HS-5 (cell line): ENCODE measurements at places on chromosomes 5 and 9.
A peak's percentile ranks its signal among the peaks of the same experiment; 100 is the strongest.

DNA sequence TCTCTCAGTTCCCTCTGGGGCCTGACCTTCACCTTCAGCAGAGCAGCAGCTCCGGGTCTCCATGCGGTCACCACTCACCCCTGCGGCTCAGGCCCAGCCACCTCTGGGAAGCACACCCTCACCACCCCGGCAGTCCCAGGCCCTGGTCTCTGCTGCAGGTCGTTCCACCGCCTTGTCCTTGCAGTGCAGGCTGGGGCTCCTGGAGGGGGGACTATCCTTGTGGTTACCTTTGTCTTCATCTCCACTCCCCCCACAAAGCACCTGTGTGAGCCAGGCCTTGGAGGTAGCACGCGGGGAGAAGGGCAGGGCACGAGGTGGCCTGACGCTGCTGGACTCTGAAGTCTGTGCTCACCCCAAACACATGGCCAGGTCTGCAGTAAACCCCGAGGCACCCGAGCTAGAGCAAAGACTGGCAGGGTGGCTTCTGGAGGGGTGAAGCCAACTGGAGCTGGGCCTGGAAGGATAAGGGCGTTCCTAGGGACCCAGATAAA is 33.2 kb upstream of the RXRA start:
- no peak for DNase-seq

DNA sequence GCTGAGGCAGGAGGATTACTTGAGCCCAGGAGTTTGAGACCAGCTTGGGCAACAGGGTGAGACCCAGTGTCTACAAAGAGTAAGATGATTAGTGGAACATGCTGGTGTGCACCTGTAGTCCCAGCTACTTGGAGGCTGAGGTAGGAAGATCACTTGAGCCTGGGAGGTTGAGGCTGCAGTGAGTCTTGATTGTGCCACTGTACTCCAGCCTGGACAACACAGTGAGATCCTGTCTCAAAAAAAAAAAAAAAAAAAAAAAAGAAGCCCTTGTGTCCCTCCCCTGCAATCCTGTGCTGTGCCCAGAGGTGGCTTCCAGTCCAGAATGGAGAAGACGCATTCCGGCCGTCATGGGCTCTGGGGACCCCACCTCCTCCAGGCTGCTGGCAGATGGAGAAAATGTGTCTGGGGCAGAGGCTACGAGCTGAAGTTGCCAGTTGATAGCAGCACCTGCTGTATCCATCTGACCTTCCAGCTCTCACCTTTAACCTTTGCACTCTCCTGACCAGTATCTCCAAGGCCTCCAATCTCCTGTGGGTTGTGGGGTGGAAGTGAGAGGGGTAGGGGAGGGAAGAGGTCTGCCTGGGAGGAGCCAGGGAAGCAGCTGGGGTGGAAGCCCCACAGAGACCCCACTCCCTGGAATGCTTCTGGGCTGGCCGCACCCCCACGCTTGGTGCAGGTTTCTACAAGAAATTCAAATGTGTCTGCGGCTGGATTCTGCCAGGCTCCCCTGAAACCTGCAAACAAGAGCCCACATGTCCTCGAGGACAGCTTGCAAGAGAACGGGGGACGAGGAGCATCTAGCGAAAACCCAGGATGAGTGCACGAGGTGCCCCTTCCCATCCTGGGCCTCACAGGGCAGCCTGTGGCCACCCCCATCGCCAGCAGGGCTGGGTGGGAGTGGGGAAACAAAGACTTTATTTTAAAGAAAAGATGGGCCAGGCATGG is 148.3 kb upstream of the IER5L start:
- no peak for DNase-seq

DNA sequence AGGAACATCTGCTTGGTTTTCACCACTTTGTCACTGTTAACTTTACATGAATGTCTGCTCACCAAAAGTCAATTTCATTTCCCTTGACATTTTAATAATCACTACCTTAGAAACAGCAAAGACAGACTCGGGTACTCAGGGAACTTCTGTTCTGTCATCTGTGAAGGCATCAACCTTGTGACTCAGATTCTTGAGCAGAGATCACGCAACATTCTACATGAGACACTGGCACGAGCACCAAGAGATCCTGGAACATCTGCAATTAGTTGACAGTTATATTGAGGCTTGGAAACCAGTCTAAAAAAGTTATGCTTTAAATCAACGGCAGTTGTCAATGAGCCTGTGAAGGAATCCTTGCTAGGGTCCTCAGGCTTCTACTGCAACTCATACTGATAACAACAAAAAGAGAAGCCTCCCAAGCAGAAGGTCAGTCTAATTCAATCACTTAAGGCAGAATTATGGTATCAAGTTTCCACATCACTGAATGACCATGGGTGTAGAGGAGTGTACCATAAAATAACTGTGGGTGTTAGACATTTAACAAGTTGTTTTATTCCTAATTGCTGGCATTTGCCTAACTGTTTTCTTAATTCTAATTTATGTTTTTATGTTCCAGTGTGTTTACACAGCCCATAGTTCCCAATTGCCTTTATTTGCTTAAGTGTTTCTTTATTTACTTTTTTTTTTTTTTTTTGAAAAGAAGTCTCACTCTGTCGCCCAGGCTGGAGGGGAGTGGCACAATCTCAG is 3.3 kb upstream of the PBX3 start:
- DNase-seq: no peak

DNA sequence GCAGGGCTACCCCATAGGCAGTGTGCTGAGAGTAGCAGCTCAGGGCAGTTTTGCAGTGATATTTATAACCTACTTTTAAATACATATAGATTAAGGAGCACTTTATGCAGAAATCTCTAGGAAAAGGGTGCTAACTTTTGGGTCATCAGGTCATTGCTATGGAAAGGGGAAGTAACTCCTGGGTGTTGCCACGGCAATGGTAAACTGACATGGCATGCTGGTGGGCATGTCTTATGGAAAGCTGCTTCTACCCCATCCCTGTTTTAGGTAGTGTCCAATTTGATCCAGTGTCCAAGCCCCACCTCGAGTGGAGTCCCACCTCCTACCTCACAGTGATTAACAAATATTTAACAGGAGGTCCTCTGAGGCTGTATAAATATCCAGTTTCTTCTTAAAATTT is 56.8 kb upstream of the XPA start:
- DNase-seq: no peak

GRCh38 chr5:92455011-92455410 is 1071.9 kb upstream of the ARRDC3 start:
- no peak for DNase-seq

DNA sequence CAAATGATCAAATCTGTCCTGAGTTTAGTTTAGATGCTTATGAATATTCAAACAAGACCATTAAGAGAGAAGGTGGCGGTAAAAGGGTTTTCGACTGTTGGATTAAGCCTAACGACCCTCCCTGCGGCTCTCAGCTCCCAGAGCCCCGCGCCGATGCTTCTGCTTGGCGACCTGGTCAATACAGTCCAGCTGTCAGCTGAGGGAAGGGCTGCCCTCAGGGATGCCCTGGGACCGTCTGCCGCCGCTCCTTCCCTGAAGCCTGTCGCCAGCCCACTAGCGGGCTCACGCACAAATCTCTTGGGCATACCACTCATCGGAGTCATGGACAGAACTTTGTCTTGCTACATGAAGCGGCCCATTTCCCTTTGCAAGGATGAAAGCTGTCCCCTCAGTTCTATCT is 136.6 kb upstream of the RAPGEF1 start:
- no peak for DNase-seq

GRCh38 chr5:64790210-64790609 is 21.5 kb downstream of the CWC27 start:
- peak; percentile 49 for DNase-seq

DNA sequence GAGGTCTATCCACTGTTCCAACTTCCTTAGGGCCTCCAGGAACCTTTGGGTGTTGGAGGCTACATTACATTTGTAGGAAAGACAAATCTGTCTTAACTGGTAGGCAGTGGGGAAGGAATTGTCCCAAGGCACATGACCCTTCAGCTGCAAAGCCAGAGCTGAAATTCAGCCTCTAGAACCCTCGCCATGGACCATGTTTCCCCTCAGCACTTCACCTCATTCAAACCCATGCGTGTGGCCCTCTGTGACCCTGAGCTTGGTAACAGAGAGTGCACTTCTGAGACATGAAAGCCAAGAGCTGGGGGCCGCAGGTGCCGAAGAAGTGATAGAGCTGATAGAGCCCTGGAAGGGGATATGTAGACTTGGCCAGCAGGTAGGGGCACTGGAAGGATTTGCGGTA is 17.2 kb downstream of the TNFSF8 start:
- DNase-seq: no peak

DNA sequence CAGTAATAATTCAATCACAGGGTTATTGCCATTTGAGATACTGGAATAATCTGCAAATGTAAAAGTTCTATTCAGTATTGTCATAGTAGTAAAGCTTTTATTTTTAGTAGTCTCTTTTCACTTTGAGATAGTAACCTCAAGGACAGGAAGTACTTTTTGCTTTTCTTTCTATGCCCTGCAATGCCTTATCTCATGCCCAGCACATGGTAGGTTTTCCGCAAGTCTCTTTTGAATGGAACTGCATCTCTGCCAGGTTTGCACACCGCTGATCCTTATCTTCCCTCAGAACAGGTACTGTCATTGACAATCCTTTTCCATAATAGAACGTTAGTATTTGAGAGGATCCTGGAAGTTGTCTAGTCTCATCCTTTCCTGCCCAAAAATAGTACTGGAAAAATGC is 91.8 kb upstream of the IFNK start:
- no peak for DNase-seq

DNA sequence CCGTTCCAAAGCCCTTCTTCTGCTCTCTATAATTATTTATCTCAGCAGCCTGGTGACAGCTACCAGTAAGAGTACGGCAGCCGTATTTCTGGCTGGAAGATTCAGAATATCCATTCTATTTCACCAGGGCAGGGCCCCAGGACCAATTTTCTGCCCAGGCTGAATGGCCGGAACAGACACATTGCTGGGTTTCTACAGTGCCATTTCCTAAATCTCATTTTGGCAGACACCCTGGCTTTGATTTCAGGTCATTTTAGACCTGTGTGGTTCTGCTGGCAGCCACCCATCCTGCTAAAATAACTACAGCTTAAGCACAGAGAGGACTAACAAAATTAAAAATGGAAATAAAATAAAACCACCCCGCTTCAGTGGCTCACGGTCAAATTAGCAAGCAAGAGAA is 95.0 kb downstream of the CRB2 start:
- no peak for DNase-seq

- no peak for DNase-seq
These were observed 353 bp upstream of the PAX5 start for GRCh38 chr9:37034305-37034937.

GRCh38 chr5:72241346-72242003 is 78.6 kb downstream of the MRPS27 start:
- no peak for DNase-seq

GRCh38 chr5:128763321-128763720 is 202.0 kb upstream of the SLC27A6 start:
- no peak for DNase-seq

DNA sequence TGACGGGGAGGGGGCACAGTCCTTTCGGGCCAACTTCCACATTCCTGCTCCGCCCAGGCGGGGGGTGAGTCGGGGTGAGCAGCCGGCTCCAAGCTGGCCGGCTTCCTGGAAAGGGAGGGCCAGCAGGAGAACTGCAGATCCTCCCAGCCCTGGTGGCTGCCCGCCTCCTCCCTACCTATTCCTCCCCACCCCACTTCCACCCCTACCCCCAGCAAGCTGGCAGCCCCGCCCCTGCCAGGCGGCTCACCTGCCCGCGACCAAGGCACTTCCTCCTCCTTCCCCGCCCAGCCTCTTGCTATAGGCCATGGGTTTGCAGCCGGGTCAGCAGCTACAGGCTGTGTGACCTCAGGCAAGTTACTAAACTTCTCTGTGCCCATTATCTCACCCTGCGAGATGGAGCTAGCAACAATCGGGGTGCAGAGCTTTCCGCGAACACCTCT is 5.6 kb upstream of the IRF1 start:
- DNase-seq: peak; percentile 34

GRCh38 chr9:137150617-137151457 is 11.9 kb downstream of the GRIN1 start:
- no peak for DNase-seq

- no peak for DNase-seq
These were observed 159.5 kb upstream of the MAST4 start for GRCh38 chr5:66436721-66437120.

DNA sequence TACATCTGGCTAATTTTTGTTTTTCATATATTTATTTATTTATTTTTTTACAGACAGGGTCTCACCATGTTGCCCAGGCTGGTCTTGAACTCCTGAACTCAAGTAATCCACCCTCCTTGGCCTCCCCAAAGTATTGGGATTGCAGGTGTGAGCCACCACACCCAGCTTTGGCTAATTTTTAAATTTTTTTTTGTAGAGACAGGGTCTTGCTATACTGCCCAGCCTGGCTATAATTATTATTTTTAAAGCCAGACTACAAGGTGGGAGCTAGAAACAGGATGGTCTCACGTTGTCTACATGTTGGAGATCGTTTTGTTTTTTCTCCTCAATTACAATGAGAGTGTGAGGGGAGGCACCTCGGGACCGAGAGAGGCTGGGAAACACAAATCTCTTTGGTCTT is 23.8 kb downstream of the ASS1 start:
- DNase-seq: no peak

DNA sequence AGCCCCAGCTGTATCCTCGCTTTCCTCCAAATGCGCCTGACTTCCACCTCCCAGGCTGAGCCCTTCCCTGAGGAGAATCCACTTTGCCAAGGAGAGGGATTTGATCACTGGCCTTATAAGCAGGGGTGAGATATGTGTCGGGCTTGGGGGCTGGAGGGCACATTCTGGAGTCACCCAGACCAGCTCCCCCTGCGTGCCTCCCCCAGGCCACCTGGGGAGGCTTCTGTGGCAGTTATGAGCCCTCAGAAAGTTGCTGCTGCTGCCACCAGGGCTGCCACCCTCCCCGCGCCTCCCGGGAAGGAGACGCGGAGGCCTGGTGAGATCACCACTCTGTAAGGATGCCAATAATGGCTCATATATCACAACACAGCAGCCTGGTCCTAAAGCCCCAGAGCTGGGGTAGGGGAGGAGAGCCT is 211.5 kb downstream of the PAPPA start:
- DNase-seq: peak; percentile 5

DNA sequence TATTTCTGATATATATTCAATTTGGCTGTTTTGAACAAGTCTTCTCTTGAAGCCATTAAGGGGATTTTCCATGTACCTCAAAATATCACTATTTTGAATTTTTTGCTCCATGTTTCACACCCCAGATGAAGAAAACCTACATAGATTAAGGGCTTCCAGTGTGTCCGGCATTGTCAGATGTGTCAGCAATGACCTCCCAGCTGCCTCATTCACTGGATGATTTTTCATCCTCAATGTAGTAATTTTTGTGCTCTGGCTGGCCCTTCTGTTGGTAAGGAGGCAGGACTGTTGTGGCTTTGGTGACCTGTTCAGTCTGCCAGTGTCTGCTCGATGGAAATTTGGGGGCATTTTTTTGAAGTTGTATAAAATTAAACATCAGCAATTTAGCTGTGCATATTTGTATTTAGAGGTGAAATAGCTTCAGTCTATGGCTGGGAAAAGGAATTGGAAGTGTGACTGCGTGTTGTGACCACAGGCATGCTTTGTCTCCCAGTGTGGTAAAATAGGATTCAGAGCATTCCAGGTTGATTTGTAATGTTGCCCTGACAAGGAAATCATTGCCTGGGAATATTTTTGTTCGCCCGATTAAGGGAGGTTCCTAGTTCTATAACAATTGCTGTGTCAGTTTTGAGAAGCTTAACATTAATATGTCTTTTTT is 312.4 kb downstream of the ARHGEF28 start:
- peak; percentile 94 for DNase-seq
